ENCODE measurements at places on chromosomes 16 and 17. TPM values are rescaled to one million over a fixed set of nuclear protein-coding genes. Genes with fewer than 3 reads are reported as not detected.

DNA sequence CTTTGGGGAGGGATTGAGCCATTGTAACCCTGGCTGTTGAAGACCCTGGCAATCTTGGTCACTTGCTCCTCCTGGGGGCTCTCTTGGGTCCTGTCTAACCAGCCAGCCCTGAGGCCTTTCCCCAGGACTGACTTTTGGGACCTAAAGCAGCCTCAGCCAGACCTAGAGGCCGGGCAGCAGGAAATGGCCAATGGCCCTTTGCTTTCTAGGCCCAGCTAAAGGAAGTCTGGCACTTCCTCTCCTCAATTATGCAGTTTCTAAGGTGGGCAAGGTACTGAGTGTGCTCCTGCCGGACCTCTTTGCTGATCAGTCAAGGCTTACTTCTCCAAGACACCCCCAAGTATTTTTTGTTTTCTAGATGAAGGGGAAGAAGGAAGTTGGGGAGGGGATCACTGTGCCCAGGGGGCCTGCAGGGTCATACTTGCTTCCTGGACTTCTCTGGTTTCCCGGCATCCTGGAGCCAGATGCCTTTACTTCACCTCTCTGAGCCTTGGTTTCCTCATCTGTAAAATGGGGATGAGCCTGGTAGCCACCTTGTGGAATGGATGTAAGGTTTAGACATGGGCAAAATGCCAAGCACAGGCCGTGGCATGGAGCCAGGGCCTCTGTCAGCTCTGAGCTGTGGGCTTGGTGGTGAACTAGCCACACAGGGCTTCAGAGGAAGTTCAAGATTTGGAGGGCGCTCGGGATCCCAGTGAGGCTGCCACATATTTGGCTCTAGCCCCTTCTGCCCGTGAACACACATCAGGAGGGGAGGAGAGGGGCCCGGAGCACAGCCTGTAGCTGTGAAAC is 8.6 kb downstream of the CX3CL1 start:
- DNase-seq, result no peak

GRCh38 chr16:86387468-86388440 is 122.6 kb upstream of the FOXF1 start:
- no peak for DNase-seq

MEOX1 gene
- total RNA-seq, result 1.4 TPM

HEATR9 gene
- 0.16 TPM for total RNA-seq

DNA sequence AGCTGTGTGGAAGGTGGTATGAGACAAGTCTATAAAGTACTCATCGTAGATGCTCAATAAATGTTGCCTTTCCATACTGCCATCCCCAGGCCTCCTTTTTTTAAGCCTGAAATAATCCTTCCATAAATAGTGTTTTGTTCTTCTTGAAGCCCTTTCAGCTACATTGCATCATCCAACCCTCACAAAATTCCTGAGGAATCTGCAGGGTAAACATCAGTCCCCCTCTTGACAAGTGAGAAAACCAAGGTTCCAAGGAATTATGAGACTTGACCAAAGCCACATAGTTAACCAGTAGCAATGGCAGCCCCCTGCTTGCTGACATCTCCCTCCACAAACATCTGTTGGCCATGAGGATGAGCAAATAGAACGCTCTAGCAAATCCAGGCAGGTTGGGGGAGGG is 89.7 kb upstream of the CCL1 start:
- DNase-seq, result no peak

TP53TG3B gene
- not detected for total RNA-seq

SLC5A11 gene
- total RNA-seq, result 1.2 TPM

GRCh38 chr16:3321816-3322215 is 16.5 kb downstream of the ZNF75A start:
- DNase-seq, result no peak

- no peak for DNase-seq
These were observed 213.9 kb downstream of the GSG1L start for GRCh38 chr16:27849621-27850020.

DNA sequence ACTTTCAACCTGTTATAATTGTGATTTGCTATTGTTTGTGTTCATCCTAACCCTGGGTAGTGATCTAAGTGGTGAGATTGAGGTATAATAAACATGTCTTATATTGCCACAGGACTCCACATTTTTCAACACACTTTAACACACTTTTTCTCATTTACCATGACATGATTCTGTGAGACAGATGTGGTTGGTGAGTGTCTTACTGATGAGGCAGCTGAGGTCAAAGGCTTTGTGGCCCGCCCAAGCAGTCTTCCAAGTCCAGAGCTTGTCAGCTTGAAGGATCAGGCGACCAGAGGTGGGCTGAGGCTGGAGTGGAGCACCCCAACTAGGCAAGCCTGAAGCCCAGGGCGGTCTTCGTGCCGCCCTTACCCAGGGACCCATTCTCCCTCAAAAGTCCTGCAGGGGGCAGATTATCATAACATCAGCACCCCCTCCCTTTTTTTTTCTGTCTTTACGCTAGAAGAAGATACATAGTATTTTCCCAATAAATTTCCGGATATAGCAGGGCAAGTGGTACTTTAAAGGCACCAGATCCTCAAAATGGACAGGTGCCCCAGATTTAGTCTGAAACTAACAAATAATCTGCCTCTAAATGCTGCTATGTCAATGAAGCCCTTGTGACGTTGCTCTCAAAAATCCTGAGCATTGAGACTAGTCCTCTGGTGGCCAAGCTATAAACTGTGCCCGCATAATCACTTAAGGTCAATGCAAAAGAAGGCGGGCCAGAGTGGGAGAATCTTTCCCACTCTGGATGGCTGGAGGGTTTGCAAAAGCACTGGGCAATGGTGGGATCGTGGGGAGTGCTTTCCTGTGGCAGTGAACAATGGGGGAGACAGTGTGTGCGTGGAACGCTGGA is 21.1 kb downstream of the KCTD19 start:
- DNase-seq, result no peak

GRCh38 chr16:30030011-30030685 is 923 bp downstream of the TLCD3B start:
- no peak for DNase-seq

- DNase-seq, result no peak
These were observed 3.5 kb downstream of the G6PC1 start for GRCh38 chr17:42904110-42904469.

GRCh38 chr17:73265646-73266640 is 4.3 kb upstream of the CPSF4L start:
- no peak for DNase-seq

DNA sequence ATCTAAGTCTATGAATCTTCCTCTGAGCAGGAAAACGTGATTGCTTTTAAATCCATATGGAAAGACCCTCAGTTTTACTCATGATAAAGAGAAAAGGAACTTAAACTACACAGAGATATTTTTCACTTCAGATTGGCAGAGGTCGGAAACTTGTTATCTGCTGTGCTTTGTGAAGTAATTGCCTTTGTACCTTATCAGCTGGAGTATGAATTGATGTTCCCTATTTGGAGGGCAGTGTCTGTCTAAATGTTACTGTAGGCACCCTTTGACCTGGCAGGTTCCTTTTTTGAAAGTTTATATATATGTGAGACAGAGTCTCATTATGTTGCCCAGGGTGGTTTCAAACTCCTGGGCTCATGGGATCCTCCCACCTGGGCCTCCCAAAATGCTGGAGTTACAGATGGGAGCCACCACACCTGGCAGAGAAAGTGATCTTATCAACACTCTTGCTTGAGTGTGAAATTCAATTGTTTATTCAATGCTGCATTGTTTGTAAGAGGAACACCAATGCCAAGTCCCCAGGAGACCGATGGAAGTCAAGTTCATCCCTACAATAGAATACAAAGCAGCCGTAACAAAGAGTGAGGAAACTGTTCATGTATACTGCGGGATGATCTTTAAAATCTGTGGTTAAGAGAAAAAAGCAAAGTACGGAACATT is 52.3 kb downstream of the ABCC1 start:
- DNase-seq, result no peak

- DNase-seq, result peak; percentile 71
These were observed 33.7 kb upstream of the RPH3AL start for GRCh38 chr17:386141-386876.

DNA sequence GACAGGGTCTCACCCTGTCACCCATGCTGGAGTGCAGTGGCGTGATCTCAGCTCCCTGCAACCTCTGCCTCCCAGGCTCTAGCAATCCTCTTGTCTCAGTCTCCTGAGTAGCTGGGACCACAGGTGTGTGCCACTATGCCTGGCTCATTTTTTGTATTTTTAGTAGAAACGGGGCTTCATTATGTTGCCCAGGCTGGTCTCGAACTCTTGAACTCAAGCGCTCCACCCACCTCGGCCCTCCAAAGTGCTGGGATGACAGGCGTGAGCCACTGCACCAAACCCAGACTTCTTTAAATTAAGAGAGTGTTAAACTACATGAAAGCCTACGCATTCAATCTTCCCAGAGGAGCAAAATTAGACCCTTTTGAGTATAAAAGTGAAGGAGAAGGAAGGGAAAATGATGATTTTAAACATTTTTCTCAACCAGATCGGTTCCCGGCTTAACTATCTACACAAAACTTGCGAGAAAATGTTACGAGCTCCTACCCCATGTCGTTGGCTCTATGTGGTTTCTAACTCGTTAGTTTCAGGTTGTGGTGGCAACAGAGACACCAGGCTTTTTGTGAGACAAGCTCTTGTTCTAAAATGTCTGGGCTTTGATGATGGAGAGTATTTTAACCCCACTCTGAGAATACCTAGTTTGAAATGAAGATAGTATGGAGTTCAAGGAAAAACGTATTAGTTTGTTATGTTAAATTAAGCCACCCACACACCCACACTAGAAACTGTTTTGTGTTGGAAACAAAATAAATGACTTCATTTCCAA is 26.3 kb downstream of the STAT5B start:
- DNase-seq, result no peak

TPSAB1 gene
- total RNA-seq, result 156 TPM

DNA sequence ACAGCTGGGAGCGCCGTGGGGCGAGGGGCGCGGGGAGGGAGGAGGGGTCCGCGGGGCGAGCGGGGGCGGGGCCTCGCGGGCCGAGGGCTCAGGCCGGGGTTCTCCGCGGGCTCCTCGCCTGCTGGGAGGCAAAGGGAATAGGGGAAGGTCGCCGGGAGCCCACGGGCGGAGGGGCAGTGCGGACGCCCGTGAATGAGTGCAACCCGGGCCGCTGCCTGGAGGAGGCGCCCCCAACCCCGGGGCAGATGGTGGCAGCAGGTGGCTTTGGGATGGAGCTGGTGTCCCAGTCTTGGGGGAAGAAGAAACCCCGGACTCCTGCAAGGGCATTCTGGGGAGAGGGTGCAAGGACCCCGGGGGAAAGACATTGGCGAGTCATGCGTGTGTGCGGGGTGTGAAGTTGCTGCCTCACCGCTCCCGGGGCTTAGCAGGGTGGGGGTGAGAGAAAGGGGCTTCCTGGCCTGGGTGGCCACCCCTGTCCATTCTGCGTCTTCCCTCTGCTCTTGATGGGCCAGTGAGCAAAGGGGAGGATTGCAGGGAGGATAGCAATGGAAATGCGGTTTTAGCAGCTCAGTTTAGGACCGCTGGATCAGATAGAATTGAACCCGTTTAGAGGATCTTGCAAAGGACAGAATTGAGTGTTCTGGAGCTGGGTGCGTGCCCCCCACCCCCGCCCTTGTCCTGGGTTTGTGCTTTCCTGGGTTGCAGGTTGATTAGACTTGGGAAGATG is 526 bp downstream of the KIAA0513 start:
- peak; percentile 21 for DNase-seq

SYNGR3 gene
- total RNA-seq, result 2.2 TPM

HP gene
- 41.4 TPM for total RNA-seq

GPR139 gene
- total RNA-seq, result not detected

DNA sequence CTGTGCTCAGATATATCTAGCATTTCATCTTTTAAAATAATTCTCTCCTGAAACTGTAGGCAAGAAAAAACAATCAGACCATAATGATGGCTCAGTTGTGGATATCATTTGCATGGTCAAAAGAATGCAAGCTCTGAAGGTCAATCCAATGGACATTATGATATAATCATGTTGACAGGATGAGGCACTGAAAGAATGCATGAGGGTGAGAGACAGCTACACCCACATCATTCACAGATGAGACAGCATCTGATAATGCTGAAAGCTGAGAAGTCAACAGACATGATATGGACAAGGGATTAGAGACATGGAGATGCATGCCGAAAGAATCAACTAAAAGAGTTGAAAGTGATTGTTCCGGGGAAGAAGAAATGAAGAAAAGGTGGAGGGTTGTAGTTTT is 346.4 kb upstream of the CDH5 start:
- DNase-seq, result no peak
